ENCODE measurements at places on chromosomes 4 and X.

GRCh38 chr4:15004739-15005301 lies 2.5 kb downstream of the CPEB2 start:
- DNase-seq, result peak; percentile 76

- DNase-seq, result no peak
Observed at GRCh38 chr4:14225688-14226207, 598.2 kb upstream of the BOD1L1 start.

DNA sequence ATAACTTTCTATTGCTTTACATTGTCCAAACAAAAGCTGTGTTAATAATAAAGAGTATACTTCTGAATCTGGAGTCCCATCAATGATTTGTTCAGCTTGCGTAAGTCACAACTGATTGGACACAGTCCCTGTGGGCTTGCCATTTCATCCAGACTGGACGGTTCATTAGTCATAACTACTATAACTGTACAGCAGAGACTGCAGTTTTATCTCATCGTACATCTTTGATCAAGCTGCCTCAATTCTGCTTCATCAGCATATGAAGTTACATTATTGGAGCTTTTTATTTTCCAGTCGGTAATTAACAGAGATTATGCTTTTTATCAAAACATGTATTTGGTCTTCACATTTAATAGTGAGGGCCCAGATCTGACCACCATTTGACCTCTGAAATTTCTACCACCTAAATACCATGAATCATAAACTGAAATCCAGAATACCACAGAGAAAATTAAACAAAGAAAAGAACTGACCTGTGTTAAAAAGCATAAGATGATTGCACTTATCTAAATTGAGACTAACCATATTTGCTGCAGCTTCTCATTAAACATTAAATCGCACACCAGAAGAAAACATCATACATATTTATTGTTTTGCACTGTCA lies 12.5 kb upstream of the MAB21L2 start:
- peak; percentile 49 for DNase-seq

GRCh38 chr4:6268650-6269615 lies 717 bp upstream of the WFS1 start:
- no peak for DNase-seq

DNA sequence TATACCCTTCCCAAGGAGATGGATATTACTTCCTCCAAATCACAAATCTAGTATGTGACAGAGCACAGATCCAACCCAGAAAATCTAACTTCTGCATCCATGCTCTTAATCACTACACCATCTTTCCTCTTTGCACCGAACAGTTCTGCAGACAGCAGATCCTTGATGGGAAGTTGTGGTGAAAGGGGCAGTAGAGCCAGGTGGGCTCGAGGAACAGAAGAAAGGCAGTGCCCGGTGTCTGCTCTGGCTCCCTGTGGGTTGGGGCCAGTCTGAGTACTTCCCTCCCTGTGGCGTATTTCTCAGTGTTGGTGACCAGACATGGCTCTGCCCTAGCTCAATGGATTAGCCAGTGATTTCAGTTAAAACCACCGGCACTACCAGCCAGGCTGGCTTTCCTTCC lies 15.3 kb downstream of the HOPX start:
- no peak for DNase-seq

DNA sequence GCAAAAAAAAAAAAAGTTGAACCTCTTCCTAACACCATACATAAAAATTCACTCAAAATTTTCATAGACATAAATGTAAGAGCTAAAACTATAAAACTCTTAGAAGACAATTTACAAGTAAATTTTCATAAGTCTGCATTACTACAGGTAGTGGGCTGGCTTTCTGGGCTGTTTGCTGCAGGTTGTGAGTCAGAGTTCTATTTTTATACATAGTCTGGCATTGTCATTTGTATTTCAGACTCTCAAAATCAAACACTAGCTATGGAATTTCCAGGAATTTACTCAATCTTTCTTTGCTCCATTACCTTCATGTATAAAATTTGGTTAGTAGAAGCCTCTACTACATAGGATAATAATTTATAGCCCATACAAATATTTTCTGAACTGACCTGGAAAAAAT lies 227.2 kb downstream of the COX18 start:
- DNase-seq, result no peak

DNA sequence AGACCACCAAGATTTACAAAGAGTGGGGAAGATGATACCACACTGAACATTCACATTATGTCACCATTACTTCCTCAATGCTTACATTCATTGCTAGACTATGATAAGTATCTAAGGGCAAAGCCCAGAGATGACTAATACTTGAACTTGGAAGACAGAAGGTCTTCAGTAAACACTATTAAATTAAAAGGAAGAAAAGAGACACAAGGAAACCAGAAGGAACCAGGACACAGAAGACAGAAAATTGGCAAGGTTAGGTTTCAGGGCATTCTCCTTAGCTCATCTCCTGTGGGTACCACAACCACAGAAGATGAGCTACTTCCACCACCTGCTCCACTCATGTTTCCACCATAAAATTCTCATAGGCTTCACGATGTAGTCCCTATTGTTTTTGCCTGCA lies 64.9 kb downstream of the NLGN4X start:
- no peak for DNase-seq
